AG08395 (cell line): ENCODE measurements at places on chromosomes 13 and 19.

- DNase-seq: no peak
Measured at GRCh38 chr19:33266974-33267484, 35.3 kb downstream of the CEBPA start.

- no peak for DNase-seq
Measured at GRCh38 chr13:102260256-102260655, 141.6 kb downstream of the FGF14 start.

DNA sequence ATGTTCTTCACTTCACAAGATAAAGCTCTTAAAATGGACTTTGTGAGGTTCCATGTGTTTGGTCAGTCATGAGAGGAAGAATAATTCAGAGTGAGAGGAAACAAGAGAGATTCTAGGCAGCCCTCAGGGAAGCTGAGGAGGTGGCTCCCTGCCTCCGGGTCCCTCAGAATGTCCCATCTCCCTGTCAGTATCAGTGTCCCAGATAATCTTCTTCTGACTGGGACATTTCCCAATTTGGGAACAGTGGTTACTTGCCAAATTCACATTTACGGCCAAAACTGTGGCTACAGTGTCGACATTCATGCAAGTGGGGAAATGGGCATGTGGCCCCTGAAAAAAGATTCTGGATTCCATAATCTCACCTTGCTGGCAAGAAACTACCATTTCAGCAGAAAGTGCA, 9.0 kb downstream of the ZNF417 start:
- DNase-seq: no peak

GRCh38 chr13:108345016-108345415, 75.5 kb downstream of the TNFSF13B start:
- DNase-seq: no peak

GRCh38 chr13:97889803-97890202, 63.7 kb upstream of the IPO5 start:
- peak; percentile 21 for DNase-seq

DNA sequence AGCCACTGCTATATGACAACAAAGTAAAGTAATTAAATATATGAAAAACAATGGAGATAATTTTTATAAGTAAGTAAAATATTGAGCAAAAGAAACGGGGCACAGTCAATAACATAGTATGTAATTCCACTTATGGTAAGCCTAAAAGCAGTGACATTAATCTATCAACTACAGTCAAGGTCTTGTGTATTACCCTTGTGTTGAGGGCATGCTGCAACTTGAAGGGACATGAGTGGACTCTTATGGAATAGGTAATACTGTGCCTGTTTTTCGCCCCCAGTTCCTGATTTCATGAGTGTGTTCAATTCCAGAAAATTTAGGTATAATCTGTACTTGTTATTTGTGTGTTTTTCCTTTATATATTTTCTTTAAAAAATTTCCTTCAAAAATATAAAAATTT, 201.3 kb upstream of the SLITRK6 start:
- DNase-seq: no peak

DNA sequence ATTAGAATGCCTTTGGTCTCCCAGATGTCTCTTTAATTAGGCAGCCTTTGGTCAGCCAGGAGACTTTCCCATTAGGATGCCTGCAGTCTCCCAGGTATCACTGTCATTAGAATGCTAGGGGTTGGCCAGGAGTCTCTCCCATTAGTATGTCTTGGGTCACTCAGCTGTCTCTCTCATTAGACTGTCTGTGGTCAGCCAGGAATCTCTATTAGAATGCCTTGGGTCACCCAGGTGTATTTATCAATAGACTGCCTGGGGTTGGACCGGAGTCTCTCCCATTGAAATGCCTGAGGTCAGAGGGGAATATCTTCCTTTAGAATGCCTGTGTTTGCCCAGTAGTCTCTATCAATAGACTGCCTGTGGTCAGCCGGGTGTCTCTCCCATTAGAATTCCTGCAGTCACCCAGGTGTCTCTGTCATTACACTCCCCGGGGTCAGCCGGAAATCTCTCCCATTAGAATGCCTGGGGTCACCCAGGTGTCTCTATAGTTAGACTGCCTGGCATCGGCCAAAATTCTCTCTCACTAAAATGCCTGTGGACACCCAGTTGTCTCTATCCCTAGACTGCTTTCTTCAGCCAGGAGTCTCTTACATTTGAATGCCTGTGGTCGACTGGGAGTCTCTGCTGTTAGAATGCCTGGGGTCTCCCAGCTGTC, 1460.3 kb downstream of the UQCRFS1 start:
- no peak for DNase-seq

- no peak for DNase-seq
Measured at GRCh38 chr13:77715233-77715891, 17.9 kb downstream of the SLAIN1 start.

GRCh38 chr13:74052402-74052928, 81.7 kb downstream of the KLF12 start:
- DNase-seq: no peak

DNA sequence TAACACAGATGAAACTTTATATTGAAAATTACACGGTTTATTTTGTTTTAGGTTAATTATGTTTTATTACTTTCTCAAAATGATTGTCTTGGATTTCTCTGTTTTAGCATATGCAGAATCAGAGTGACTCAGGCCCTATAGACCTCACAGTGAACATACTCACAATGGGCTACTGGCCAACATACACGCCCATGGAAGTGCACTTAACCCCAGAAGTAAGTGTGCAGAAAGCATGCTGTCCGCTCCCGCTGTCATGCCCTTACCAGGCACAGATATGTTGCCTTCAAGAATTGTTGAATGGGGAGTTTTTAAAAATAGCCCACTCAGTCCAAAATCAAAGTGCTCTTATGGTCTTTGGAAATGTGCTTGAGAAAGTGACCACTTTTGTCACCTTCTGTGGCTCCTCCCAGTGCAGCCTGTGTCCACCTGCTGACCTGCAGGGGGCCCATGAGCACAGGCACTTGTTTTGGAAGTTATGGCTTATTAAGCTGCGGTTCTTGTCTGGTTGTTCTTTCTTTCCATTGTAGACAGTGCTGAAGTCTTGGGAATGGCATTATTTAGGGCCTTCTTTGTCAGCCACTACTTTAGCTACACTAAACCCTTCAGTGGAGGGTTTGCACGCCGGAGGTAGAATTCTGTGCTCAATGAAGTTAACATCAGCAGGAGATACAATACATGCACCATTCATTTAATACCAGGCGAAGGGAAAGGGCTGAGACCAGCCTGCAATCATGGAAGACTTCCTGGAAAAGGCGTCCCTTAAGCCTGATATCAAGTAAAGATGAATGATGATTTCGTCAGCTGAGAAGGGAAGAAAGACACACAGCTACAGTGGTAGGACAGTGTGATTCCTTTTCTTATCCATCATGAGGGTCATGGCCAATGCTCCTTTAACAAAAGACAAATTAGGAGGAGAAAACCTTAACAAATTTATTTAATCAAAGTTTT, 36.7 kb downstream of the CUL4A start:
- DNase-seq: no peak

DNA sequence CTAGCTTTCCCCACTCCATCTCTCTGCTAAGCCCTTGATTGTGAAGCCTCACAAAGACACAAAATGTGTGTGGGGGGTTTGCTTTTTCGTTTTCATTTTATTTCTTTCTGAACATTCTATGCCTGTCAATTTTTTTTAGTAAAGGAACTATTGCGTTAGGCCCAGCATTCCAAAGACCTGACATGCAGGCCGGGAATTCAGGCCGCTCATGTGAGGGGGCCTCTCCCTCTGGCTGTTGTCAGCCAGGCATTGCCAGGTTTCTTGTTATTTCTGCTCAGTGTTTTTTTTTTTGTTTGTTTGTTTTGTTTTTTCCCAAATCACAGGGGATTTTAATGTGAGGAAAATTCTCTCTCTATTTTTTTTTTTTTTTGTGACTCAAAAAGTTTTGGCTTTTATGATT, 10.3 kb upstream of the MEDAG start:
- peak; percentile 87 for DNase-seq

DNA sequence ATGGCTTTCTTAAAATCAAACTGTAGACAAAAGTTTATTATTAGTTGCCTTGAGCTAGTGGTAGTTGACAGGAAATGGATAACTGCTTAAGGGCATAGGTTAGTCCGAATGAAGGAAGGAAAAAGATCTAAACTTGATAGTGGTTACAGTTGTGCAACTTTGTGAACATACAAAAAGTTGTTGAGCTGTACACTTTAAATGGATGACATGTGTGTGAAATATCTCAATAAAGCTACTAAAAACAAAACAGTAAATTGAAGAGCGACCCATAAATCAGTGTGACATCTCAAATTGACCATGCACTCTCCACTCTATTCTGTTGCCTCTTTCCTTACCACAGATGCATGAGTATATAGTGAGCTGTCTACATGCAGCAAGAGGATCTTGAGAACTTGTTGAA, 1757.8 kb downstream of the PCDH9 start:
- no peak for DNase-seq

DNA sequence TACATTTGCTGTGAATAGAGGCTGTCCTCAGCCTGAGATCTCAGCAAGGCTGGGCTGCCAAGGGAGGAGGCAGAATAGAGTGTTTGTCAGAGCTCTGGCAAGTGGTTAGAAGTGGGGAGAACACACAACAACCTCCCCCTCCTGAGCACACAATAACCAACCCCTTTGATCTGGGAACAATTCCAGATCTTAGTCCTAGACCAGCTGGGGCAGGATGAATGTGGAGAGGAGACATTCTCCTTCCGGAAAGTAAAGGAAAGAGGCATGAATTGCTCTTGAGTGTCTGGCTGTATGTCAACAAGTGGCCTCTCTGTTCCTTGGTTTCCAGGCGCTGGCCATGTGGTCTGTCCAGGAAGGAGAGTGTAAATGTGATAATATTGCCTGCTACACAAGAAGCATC, 114.9 kb upstream of the TMTC4 start:
- peak; percentile 20 for DNase-seq

- DNase-seq: no peak
Measured at GRCh38 chr13:33976965-33977364, 159.0 kb downstream of the RFC3 start.

GRCh38 chr19:33283589-33283988, 18.7 kb downstream of the CEBPA start:
- no peak for DNase-seq

- no peak for DNase-seq
Measured at GRCh38 chr19:15869873-15870272, 28.0 kb downstream of the CYP4F2 start.

DNA sequence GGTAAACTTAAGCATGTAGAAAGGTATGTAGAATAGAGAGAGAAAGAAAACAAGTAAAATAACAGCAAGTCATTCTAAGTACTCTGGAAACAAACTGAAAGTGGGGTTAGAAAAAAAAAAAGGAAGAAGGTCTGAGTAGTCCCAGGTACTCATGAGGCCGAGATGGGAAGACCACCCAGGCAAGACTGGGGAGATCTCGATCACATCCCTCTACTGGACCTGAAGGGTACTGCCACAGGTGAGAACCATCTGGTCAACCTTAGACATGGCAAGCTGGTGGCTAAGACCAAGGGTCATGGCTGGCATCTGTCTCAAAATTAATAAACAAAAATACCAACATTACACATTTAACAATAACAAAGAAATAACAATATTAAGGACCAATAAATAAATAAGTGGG, 36.3 kb upstream of the ZNF724 start:
- DNase-seq: no peak

- DNase-seq: no peak
Measured at GRCh38 chr19:6358003-6358402, 3.3 kb upstream of the CLPP start.

GRCh38 chr13:94677799-94678198, 34.5 kb downstream of the SOX21 start:
- DNase-seq: no peak
